ENCODE measurements at places on chromosomes 1 and 21.

- DNase-seq, result no peak
Observed at GRCh38 chr1:71087060-71087459, 6.2 kb upstream of the ZRANB2 start.

DNA sequence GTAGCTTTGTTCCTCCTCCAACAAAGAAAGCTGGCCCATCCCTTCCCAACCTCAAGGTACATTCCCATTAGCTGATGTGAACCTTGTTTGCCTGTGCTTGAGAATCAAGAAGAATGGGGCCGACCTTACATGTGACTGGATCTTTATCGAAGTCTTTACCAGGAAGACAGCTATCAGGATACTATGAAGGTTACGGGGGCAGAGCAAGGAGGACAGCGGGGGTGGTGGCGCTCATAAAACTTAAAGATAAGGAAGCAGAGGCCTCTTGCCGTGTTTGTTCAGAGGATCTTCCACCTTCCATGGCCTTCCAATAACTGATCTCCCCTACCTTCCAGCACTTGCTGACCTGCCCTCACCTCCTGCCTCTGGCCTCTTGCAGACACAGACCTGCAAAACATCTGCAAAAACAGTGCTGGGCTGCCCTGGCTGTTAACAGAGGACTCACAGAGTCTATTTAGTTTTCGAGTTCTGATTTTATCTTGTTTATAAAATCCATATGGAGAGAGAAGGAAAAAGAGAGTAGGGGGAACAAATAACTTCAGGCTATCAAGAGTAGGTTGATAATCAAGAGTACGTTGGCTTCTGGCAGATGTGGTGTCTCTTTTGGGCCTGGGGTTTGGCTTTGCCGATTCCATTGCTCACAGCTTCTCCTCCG lies 198.0 kb downstream of the HUNK start:
- no peak for DNase-seq

DNA sequence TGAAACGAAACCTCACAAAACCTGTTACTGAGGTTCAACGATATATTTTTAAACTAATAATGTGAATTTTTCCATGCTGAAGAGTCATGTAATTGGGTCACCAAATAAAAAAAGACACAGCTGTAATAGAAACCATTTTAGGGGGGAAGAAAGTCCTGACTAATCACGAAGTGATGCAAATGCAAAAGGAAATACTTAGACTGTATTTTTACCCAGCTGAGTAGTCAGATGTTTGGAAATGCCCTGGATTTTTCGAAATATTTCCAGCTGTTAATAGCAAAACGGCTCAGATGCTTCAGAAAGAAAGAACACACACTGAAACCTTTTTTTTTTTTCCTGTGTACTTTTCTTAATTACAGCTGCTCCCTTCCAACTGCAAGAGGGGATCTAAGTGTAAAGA lies 210.3 kb downstream of the SETD4 start:
- DNase-seq, result no peak

DNA sequence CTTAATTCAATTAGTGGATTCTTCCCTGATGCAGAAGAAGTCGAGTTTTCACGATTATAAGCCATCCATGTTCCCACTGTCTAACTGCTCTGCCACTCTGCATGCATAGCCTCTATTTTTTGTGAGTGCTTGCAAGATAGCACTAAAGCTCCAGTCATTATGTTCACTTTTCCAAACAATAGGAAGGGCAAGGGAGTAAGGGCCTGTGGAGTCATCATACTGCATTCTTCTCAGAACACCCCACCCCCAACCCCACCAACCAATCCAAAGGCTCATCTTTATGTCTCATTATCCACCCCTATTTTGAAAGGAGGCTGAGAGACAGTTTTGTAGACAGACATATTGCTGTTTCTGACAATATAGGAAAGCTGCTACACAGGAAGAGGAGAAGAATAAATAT lies 471.7 kb upstream of the ADGRL2 start:
- DNase-seq, result no peak

- DNase-seq, result no peak
Observed at GRCh38 chr1:7680955-7681268, 90.2 kb upstream of the VAMP3 start.

- DNase-seq, result no peak
Observed at GRCh38 chr1:31934706-31935629, 3.2 kb downstream of the PTP4A2 start.

- no peak for DNase-seq
Observed at GRCh38 chr1:80961464-80962190, 839.1 kb upstream of the ADGRL2 start.

- no peak for DNase-seq
Observed at GRCh38 chr1:154520333-154520732, 18.1 kb upstream of the SHE start.

GRCh38 chr1:79042117-79042516 lies 35.6 kb upstream of the ADGRL4 start:
- DNase-seq, result no peak

- DNase-seq, result no peak
Observed at GRCh38 chr1:207903767-207904166, 7.2 kb downstream of the CD34 start.

DNA sequence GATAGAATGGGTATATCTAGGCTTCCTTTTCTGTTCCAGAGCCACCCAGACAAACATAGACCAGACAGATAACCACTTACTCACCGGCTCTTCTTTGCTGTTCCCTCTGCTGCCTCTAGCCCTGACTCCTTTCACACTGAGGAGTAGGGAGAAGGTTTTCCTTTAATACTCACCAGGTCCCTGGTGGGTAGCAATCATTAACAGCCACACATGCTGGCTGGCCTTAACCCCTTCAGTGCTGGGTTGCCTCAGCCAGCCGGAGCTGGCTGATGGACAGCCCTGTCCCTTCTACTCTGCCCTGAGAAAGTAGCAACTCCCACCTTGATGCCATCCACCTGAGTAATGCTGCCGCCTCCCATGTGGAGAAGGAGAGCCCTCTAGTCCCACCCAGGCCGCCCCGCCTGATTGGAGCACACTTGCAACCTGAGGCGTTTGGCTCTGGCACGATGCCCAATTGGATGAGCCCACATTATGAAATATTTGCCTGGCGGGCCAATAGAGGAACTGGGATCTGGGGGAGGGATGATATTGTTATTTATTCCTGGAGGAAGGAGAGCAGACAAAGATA lies 71.6 kb downstream of the PLEKHA6 start:
- DNase-seq, result no peak

- no peak for DNase-seq
Observed at GRCh38 chr1:64733581-64734286, 11.1 kb upstream of the RAVER2 start.

GRCh38 chr1:185317886-185318310 lies 855 bp upstream of the IVNS1ABP start:
- peak; percentile 48 for DNase-seq

DNA sequence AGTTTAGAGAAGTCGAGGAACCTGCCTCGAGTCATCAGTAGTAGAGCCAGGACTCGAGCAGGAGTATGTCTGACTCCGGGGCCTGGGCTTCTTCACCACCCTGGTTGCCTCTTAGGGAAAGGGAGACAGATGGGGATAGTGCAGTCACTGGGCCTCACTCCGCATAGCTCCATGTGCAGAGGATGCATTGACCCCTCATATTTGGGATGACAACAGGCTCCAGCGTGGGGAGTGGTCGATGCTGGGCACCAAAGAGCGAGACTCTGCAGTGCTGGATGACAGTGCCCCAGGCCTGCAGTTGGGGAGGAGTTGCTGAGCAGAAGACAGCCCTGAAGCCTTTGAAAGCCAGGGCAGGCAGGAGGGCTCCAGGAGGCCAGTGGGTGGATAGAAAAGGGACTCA lies 20.8 kb upstream of the TENT5C start:
- no peak for DNase-seq

GRCh38 chr1:176566004-176566975 lies 103.3 kb downstream of the PAPPA2 start:
- DNase-seq, result no peak

- DNase-seq, result no peak
Observed at GRCh38 chr1:224884361-224884801, 45.1 kb upstream of the DNAH14 start.

DNA sequence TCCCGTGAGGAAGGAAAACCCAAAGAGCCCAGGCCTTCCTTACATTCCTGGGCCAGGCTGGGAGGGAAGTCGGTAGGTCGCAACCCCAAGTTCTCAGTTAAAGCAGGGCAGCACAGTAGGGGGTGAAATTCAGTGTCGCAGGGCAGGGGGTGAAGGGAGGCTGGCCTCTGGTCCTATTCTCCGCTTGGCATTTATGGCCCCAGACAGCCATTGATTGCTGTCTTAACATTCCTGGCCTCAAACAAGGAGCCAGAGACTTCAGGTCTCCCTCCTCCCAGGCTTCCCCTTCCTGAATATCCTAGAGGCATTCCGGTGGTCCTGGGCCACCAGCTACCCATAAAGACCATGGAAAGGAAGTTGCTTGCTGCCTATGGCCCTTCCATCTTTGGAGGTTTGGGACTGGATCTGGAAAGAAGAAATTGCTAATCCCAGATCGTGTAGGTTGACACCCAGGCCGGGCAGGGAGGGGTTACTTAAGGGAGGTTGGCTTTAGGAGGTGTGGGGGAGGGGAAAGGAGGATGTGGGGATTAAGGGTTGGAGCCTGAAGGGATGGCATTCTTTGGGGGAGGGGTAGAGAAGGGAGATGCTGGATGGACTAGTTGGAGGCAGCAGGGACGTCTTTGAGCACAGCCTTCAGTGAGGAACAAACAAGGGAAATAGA lies 1.7 kb downstream of the LIN28A start:
- DNase-seq, result no peak

- no peak for DNase-seq
Observed at GRCh38 chr1:205568469-205569361, 63.1 kb downstream of the ELK4 start.

DNA sequence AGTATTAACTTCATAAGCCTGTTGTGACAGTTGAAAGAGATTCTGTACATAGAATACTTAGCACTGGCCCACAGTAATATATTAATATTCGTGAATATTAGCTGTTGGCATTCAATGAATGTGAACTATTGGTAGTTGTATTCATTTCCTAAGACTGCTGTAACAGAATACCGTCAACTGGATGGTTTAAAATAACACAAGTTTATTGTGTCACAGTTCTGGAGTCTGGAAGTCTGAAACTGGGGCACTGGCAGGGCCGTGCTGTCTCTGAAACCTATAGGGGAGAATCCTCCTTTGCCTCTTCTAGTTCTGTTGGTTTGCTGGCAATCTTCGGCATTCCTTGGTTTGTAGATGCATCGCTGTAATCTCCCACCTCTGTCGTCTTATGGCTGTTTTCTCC lies 47.5 kb downstream of the OLFML3 start:
- no peak for DNase-seq

DNA sequence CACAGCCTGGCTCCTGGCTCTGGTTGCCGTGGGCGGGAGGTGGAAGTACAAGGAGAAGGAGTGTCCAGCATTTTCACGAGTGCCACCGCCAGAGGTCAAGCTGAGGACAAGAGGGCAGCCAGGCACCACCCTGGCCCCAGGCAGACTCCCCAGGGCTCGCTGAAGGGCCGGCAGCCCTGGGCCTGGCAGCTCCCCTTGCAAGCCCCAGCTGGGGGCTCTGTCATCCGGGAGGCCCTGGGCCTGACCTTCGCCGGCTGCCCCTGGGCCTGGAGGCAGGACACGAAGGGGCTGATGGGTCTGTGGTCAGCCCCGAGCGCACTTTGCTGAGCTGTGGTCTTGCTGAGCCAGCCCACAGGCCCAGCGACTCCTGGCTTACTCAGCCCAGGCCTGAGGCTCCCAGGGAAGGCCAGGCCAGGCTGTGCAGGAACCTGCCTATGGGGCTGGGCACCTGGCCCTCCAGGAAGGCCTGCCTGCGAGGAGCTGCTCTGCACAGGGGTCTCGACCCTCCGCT lies 74.8 kb downstream of the MORN1 start:
- DNase-seq, result no peak

GRCh38 chr1:36884801-36885200 lies 149.5 kb downstream of the GRIK3 start:
- DNase-seq, result no peak

DNA sequence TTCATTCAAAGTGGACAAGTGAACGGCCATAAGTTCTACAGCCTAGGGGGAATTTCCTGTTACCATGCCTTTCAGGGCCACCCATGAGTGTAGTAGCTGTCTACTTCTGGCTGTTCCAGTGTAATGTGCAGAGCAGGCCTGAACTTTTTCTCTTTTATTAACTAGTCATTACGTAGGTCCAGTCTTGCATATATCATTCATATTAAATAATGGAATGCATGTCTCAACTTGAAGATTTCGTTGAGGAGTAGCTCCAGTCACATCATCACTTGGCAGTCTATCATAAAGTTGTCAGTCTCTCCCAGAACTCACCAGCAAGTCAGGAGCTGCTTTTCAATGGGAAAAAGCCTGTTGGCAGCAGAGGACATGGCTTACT lies 12.0 kb upstream of the GIPC2 start:
- no peak for DNase-seq

GRCh38 chr1:62386351-62387121 lies 50.3 kb upstream of the USP1 start:
- DNase-seq, result no peak

GRCh38 chr21:45507888-45508508 lies 34.2 kb downstream of the SLC19A1 start:
- DNase-seq, result no peak

DNA sequence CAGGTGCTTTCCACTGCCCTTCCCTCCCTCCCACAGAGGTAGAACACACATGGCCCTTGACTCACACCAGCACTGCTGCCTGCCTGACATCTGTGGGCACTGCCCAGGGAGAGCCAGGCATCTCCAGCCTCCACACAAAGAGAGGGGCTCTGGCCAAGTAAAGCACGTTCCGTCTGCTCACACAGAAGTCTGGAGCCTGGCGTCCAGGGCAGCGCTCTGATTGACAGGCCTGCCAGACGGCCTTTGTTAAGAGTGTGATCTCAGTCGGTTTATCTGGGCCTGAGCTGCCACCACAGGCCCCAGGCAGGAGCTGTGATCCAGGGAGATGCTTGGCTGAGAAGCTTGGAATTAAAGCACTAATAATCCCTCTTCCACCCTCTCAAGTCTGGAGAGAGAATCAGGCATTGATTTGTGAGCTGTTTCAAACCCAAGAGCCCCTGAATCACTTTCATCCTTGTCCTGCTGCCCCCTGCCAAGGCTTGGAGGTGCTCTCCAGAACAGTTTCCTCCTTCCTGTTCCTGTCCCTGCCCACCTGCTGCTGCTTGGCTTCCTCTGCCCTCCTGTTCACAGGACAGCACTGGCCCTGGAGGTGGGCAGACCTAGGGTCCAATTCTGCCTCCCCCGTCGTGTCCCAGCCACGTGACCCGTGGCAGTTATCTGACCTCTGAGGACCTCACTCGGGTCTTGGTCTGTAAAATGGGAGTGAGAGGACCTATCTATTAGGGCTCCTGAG lies 3.7 kb downstream of the DMRTB1 start:
- DNase-seq, result no peak

- no peak for DNase-seq
Observed at GRCh38 chr1:174209347-174210187, 50.2 kb downstream of the RABGAP1L start.

DNA sequence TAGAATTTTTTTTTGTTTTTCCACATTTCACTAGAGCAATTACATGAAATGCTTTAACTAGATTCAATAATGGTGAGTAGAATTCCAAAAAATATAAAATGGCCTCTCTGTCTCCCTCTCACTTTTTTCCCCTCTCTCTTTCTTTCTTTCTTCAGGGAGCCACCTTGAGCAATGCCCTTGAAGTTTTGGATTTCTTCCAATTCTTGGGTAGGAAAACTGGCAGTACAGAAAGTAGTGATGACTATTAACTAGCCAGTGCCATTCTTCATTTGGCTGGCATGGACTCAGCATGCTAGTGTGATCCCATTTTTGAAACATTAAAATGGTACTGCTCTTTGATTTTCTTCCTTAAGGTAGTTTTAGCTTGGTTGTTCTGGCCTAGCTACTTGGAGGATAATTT lies 4.5 kb upstream of the FNBP1L start:
- no peak for DNase-seq

All from activated CD8-positive, alpha-beta memory T cell treated with anti-CD3 and anti-CD28 coated beads for 1 hour (primary cell).